ENCODE measurements at places on chromosomes 7 and 10. TPM values are rescaled to one million over a fixed set of nuclear protein-coding genes. Genes with fewer than 3 reads are reported as not detected.

Gene TMEM26
- total RNA-seq = not detected

Gene FFAR4
- total RNA-seq = under 0.01 TPM

Gene NUTM2E
- 0.42 TPM for total RNA-seq

Gene CLDN12
- total RNA-seq = 1.4 TPM

Gene SCIN
- total RNA-seq = 0.21 TPM

Gene ACTR3C
- 9.3 TPM for total RNA-seq

Gene CDK13
- total RNA-seq = 140 TPM

Gene BAIAP2L1
- total RNA-seq = 0.31 TPM

Gene NEUROG3
- not detected for total RNA-seq

Gene DGKI
- 0.21 TPM for total RNA-seq

Gene AGAP6
- total RNA-seq = 4.4 TPM
